ENCODE measurements at places on chromosomes 2 and 18.

GRCh38 chr2:162538967-162539366 is 195.0 kb downstream of the GCA start:
- DNase-seq, result no peak

DNA sequence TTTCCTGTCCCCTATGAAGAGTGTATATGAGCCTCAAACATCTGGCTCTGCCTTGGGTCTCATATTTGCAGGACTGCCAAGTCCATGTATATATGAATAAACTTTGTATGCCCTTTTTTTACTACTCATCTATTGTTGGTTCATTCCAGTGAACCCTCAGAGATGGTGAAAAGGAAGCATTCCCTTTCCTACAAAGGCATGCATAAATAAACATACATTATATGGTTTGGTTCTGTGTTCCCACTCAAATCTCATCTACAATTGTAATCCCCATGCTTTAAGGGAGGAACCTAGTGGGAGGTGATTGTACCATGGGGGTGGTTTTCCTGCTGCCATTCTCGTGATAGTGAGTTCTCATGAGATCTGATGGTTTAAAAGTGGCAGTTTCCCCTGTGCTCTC is 534.2 kb downstream of the SPAG16 start:
- DNase-seq, result no peak

- no peak for DNase-seq
These were observed 79.7 kb downstream of the AGAP1 start for GRCh38 chr2:235573331-235574221.

- no peak for DNase-seq
These were observed 47.8 kb downstream of the ARHGEF4 start for GRCh38 chr2:130884503-130884902.
